NCI-H146 (cell line): ENCODE measurements at places on chromosomes 5 and 9.

DNA sequence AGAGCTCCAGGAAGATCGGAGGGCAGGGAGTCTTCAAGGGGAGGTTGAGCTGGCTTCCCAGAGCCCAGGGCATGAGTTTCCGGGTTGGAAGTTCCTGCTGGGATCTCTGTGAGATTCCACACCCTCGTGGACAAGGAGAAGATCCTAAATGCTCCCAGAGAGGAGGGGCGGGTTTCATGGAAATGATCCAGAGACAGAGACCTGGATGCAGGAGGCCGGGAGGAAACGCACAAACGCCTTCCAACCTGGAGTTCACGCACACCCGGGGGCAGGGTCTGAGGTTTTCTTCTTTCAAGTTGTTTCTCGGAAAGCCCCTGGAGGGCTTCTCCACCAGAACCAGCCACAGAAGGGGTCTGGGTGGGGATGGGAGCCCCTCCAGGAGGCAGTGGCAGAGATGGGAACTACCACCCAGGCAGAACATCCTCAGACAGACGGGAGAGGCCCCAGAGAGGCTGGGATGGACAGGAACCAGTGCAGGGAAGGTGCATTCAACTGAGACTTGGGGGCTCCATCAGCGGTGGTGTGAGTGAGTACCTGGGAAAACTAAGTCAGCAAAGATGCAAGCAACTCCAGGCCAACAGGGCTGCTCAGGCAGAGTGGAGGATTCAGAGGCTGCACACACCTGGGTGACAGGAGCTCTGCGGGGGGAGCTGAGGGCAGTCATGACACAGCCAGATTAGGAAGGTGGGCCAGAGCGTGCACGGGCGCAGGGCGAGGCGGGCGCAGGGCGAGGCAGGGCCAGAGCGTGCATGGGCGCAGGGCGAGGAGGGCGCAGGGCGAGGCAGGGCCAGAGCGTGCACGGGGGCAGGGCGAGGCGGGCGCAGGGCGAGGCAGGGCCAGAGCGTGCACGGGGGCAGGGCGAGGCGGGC, 52.1 kb upstream of the EXOC3 start:
- no peak for DNase-seq

GRCh38 chr5:6948562-6948961, 235.3 kb downstream of the TENT4A start:
- no peak for DNase-seq

- DNase-seq = no peak
Observed at GRCh38 chr5:159324986-159325385, 5.3 kb downstream of the IL12B start.

DNA sequence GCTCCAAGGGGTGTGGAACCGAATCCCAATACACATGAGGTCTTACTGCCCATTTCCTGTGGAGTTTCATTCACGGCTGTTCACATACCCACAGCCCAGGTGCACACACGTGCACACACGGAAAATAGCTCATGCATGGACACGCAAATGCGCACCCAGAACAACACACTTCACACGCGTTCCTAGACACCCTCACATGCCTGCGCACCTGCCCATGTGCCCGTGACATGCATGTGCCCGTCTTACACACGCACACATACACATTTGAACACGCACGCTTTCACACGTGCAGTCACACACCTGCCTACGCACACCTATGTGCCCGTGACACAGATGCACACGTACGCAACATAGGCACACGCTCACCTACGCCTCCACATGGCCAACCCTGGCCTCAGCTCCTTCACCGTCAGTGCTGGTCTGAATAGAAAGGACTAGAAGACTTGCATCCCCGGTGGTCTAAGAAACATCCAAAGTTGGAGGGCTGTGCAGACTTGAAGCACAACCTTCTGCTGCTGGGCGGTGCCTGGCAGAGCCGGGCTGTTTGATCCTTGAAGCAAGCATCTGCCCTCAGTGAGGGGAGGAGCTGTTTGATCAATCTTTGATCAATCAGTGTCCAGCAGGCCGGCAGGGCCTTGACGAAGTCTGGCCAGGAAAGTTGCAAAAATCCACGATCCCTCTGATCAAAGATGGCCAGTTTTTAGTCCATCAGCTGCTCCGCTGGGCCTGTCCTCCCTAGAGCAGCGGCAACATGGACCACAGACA, 164.7 kb downstream of the OLFM1 start:
- no peak for DNase-seq

GRCh38 chr9:130664251-130665028, at the start of gene PRDM12:
PRDM12 (plus strand) TSS chr9:130664594; CDS start chr9:130664654, 60 bp downstream.
- DNase-seq = no peak

- no peak for DNase-seq
Observed at GRCh38 chr5:72478684-72479083, 28.5 kb downstream of the ZNF366 start.

DNA sequence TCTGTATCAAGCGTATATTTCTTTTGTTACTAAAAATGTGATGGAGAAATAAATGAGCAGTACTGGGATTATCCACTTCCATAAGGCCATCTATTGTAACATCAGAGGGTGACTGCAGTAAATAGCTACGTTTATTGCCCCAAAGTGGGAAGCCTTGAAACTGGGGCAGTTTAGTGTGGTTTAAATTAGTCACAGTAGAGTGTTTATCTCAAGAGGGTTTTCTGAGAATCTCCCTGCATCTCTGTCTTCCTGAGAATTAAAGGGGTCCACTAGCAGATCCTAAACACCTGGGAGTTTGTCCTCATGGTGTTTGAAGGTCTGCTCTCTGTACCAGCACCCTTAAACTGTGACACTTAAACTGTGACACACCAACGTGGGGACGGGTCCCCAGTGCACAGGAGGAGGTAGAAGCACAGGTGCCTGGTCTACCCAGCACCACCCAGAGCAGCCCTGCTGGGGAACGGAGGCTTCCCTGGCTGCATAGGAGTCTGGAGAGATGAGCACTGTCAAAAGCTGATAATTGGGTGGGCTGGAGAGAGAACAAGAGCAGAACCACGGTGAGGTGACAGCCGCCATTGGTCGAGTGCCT, 25.2 kb downstream of the PRRC2B start:
- DNase-seq = no peak

DNA sequence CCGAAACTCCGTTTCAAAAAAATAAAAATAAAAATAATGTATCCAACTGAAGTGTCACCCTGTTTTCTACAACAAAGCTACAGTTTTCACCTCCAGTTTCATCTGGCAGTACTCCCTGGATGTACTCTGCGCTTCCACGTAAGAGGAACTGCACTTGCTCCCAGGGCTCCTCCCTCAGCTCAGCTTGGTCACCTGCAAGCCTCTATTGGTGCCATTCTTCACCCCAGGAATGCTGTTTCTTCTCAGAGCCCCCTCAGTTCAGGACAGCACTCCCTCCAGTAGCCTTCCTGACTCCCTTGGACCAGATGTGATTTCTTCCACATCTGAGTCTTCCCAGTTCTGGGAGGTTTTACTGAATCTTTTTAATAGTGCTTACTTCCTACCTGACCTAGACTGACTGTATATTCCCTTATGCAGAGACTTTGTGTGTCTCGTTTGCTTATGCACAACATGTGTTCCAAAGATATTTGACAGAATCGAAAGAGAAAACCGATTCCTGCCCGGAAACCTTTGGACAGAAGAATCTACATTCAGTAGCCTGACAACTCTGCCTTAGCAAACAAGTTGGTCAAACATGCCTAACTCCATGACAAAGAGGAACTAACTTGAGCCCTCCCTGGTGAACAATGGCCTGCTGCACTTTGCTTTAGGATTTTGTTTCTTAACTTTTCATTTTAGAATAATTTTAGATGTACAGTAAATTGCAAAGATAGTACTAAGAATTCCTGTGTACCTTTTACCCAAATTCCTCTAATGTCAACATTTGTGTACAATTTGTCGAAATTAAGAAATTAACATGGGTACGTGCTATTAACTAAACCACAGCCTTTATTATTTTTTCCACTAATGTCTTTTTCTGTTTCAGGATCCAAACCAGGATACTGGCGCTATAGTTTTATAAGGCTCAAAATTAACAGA, 814 bp downstream of the CCDC125 start:
- peak; percentile 38 for DNase-seq

GRCh38 chr5:31825518-31826068, 186.7 kb downstream of the PDZD2 start:
- peak; percentile 28 for DNase-seq

DNA sequence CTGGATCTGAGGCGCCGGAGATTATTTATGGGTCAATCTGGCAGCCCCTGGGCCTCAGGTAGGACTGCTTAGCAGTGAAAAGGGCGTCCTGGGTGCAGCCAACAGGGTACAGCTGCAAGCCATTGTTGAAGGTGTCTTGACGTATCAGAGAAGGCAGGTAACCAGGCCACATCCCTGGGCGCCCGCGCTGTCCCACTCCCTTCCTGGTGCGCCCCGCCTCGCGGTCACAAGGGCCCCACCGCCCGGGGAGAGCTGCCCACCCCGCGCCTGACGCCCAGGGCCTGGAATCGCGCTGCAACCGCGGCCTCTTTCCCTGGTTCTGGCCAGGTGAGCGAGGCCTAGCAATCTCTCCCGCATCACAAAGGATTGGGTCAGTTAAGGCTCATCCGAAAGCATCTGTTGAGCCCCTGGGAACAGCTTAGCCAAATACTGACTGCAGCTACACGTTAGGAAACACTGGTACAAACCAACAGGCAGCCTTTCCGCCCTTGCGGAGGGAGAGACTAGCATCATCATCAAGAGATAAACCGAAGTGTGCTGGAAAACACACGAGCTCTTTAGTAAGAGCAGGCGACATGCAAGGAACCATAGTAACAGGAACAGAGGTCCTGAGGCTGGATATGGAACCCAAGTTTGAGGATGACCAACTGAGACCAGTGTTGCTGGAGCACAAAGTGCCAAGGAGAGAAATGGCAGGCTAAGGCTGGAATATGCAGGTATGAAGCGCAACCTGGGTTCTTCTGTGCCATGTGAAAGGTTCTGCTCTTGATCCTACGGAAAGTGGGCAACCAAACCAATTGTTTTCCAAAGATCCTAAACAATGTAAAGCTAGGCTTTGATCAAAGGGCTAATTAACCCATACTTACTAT, 3.6 kb downstream of the RPS23 start:
- no peak for DNase-seq

- DNase-seq = no peak
Observed at GRCh38 chr5:79837761-79838551, 148.3 kb downstream of the CMYA5 start.

- no peak for DNase-seq
Observed at GRCh38 chr9:107991581-107991980, 502.0 kb upstream of the KLF4 start.

- peak; percentile 96 for DNase-seq
Observed at GRCh38 chr9:2570615-2571479, 50.7 kb upstream of the VLDLR start.

GRCh38 chr5:122478741-122479442, 166.9 kb downstream of the SNCAIP start:
- no peak for DNase-seq

DNA sequence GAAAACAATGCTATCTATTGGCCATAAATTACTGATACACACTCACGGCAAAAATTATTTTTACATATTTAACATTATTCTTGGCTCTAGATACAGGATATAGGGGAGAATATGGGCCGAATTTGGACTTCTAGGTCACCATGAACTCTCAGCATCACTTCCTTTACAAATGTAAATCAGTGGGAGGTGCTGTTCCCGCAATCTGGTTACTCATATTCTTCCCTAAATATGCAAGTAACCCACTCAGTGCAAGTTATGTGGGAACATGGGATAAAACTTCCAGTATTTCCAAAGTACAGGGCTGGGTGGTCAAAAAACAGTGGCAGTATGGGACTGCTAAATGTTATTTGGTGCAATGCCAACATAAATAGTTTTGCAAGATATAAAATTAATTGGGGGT, 145.6 kb downstream of the PPP2R2B start:
- no peak for DNase-seq

GRCh38 chr5:139635606-139636206, 12.4 kb upstream of the CXXC5 start:
- DNase-seq = no peak

DNA sequence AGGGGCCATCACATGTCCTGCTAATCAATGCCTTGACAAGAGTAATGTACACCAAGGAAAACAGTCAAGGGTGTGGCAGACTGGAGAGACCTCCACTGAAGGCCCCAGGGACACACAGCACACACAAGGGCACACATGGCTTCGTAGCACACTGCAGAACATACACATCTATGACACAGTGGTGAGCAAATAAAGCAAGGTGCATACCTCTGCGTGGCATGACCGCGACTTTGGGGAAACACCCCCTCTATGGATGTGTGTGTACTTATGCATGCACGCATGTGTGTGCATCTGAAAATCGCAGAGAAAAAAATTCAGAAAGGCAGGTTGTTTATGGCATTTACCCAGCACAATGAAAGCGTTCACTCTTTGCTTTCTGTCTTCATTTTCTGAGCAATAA, 20.5 kb downstream of the SEMA4D start:
- no peak for DNase-seq

DNA sequence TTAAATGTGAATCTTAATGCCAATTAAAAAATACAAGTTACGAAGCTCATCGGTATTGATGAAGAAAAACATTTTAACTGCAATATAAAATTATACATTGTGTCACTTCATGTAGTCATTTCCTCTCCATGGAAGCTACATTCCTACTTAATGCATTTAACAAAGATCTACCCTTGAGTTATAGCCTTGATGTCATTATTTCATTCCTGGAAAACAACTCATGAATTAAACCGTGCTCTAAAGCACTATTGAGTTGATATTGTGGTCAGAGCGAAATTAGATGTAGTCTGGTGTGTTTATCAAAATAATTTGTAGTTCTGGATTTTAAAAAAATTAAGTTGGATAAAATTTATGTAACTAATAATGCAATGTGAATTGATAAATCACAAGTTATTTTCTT, 11.1 kb downstream of the C5orf47 start:
- DNase-seq = no peak

DNA sequence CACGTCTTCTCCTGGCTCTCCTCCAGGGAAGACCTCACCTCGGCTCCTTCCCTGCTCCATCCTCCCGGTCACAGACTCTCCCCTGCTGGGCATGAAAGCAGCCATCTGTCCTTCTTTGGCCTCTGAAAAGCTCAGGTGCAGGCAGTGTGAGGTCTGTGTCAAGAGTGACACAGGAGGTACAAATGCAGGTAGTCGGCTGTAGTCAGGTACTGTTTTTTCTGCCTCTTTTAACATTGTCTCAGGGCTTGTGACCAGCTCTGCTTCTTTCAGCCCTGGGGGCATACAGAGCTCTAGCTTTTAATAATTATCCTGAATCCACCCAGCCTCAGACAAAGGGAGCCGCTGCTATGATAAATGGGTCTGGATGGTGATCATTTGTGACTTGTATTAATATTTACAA, 46.4 kb downstream of the C5orf15 start:
- DNase-seq = peak; percentile 93

DNA sequence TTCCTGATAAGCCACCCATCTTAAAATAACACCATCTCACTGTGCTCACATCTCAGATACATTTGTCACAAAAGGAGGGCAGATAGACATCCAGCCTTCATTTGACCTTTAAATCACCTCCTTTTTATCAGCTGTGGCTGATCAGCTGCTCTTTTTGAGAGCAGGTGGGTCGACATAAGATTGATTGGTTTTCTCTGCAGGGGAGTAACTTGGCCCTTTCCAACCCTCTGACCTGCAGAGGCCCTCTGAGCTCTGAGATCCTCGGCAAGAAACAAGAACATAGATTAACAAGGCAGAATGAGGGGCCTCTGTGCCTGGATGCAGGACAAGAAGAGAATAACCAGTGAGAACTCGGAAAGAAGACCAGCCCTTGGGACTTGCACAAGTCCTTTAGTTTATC, 33.5 kb upstream of the GLRA1 start:
- DNase-seq = peak; percentile 57
